ENCODE measurements at places on chromosomes 12 and 14.

DNA sequence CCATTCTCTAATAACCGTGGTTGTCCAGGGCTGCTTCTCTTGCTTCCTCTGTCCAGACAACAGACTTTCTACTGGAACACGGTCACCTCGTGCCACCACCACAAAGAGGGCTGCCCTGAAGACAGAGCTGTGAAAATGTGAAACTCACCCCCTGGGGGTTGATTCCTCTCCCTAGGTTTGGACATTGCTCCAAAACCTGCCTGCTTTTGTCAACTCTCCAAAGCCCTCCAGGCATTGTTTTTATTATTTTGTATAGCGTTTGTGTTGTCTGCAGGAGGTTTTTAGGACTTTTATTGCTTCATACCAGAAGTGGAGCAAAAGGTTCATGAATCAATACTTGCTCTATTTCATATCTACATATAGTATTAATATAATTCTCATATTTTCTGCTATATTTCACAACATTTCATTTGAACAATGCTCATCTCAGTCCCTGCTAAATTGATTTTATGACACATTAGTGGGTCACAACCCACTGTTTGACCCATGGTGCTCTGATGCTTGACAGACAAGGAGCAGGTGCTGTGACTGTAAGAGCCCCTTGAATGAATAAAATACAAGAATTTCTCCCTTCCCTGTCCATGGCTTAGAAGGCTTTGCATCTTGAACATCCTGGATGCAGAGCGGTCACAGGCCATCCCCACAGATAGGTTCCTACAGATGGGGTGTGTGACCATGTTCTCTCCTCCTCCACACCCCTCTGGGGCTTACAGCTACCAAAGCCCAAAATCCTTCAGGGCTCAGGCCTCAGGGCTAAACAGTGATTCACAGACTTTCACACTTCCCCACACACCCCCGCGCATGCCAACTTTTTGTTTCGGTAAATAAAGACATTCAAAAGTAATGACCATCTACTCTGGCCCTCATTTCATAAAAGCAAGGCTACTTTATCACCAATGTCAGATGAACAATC, 20.6 kb upstream of the EML1 start:
- DNase-seq = no peak

GRCh38 chr12:40225984-40226602, 1.3 kb downstream of the LRRK2 start:
- DNase-seq = no peak

DNA sequence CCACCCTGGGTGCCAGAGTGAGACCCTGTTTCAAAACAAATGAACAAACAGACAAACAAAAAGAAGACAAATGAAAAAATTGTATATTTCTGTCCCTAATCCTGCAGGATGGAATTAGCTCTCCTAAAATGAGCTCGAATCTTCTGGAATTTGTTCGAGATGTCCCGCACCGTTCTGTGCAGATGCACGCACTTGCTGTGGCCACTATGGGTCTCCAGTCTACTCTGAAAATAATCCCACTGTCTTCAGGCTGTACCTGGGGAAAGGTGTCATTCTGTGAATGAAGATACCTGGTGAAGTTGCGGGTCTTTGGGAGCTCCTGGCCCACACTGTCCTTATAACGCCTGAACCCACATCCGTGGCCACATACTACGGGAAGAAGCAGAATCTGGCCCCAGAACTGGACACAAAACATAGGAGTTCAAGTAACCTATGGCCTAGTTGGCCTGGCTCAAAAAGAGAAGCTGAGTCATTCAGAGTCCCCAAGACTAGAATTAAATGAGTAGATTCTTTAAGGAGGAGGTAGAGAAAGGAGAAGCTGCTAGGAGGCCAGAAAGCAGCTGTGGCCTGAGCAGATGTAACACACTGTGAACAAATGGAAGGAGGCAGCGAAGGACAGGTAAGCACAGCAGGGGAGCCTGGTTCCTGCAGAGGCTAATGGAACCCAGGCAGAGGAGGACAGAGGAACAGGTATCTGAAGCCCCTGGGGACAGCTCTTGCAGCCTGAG, 108.6 kb downstream of the FOXN3 start:
- no peak for DNase-seq

DNA sequence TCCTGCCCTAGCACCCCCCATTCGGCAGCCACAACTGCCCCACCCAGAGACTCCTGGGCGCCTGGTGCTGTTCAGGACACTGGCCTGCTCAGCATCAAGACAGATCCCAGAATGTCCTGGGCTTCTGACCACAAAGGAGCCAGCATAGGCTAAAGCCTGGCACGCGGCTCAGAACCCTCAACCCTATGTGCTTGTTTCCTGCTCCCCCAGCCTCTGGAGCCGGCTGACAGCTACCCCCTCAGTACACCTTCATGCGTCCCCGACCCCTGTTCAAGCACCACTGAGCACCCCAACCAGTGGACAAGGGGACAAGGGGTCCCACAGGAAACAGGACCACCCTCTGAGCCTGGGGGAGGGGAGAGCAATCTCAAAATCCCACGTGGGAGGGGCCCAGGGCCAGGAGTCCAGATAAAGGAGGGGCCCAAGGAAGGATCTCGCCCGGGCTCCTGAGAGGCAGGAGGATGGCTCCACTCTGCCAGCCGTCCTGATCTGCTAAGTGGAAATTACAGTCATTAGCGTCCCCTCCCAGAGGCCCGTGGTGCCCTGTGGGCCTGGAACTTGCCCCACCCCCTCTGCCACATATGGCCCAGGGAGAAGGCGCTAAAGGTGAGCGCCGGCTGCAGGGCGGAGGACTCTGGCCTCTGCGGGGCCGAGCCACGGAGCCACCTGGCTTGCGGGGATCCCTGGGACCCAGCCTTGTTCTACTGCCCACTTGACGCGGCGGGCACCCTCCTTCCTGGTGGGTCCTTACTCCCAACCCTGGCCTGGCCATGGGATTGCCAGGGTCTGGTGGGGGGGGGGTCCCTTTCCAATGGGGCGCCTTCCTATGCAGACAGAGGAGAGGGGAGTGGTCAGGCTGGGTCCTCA, 27.2 kb upstream of the GPR132 start:
- DNase-seq = no peak

- DNase-seq = no peak
These were observed 100.5 kb upstream of the MDM1 start for GRCh38 chr12:68432622-68433021.

DNA sequence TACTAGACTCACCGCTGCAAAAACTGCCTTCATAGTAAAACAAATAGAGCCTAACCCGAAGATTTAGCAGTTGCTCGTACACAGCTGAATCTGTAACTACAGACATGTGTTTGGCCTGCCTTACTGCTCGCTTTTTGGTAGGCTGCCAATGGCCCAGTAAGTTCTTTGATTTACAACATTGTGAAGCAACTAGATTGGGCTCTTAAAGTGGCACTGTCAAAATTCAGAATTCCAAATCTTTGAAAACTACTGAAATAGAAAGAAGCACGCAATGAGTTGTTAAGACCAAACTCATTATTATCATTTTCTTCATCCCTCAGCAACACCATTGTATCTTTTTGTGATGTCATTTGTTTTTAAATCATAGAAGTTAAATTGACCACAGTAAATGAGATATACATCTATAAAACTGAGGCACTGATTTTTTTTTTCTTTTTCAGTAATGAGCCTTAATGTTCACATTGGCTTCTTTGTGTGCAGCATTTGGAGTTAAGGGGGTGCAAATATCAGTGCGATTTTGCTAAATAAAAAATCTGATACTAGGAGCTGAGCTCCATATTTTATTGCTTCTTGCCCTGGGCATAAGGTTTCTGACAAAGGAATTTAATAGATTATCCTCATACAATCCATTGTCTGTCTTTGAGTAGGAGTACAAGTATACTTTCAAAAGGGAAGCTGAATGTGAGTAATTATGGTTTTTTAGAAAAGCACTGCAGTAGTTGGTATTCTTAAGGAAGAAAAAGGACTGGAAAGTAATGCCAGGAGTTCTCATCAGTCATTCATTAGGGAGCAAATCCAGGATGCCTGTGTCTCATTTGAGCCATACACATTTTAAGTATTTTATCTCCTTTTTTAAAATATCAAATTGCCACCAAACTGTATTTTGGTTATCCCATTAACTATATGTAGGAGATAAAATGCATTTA, 138.5 kb downstream of the KICS2 start:
- DNase-seq = no peak

DNA sequence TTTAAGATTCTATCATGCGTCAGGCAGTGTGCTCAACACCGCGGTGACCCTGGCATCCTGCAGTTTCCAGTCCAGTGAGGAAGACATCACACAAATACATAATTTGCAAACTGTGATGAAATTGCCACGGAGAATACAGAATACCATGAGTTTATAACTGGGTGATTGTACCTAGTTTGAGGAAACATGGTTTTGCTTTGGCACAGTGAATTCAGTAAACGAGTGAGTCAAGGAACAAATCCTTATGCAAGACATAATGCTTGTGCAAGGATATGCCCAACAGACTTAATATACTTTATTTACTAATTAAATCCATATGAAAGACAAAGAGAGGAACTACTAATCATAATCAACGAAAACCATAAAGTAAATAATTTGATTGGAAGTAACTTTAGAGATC, 311.8 kb upstream of the TMTC1 start:
- no peak for DNase-seq

GRCh38 chr14:104293851-104294627, 155.7 kb downstream of the KIF26A start:
- no peak for DNase-seq

DNA sequence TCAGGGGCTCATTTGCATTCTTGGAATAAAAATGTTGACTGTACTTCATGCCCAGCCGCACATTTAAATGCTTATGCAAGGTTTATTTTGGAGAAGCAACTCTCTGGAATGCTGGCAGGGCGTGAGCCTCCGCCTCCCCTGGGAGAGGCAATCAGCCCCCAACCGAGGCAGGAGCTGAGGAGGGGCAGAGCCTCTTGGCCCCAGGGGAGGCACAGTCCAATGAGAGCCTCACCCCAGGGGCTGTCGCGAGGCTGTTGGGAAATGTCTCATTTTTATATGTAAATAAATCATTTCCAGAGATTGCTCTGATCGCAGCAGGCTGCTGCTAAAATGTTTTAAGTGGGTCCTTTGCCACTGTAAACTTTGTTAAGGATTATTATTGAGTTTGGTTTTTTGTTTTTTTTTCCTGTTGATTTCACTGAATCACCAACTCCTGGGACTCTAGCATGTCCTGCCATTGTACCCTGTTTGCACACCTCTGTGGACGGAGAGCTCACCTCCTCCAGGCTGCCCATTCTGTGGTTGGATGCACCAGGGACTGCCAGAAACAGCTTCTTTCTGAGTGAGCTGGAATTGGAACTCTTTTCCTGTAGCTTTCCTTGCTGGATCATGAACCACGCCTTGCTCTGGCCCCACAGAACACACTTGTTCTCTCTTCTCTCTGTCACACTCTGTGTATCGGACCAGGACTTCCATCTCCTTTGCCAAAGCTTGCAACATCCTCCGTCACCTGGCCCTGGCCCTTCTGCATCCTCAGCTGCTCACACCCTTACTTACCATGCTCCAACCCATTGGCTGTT, 46.9 kb upstream of the FAM181A start:
- DNase-seq = no peak

DNA sequence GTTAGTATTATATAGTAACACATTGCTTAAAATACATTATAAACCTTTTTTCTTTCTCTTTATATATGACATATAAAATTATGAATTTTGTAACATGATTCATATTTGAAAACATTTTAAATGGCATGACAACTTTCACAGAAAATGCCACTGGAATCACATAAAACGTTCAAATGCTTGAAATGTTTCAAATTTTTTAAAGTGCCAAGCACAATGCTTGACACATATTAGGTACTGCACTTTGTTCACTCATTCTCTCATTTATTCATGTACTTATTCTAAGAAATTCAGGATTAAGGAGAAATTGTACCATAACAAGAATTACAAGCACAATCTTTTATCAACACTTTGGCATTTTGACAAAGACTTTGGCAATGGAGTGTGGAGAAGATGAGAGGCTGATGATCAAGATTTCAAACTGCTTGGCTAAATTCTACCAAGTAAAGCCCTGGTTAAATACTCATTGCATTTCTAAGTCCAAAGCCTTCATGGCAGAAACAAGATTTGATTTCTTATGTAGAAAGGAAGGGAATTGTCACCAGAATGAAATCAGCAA, 232.2 kb downstream of the C12orf50 start:
- DNase-seq = no peak

DNA sequence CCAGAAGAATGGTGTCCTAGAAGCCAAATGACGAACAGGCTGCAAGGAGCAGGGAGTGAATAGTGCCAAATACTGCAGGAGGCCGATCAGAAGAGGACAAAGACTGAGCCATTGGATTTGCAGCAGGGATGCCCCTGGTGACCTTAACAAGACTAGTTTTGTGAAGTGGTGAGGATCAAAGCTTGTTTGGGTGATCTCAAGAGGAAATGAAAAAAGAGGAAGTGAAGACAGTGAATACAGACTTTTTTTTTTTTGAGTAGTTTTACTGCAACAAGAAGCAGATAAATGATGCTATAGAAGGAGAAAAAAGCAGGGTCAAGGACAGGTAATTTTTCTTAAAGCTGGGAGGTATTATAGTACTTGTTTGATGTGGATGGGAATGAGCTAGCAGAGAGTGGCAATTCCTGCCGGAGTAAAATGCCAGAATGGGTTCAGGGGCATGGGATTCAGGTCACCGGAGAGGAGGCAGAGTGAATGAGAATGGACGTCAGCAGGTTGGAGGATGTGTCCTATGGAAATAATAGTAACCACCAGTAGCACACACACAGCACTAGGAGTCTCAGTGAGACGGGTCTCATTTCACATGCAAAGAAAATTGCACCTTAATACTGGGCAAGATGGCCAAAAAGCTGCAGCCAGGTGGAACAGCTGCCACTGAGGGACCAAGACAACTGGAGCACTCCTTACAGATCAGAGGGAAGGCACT, 345.8 kb upstream of the CCDC196 start:
- no peak for DNase-seq
